ENCODE measurements at places on chromosomes 5 and 9.

GRCh38 chr5:78496373-78496772, 136.0 kb downstream of the SCAMP1 start:
- peak; percentile 81 for DNase-seq

GRCh38 chr5:79130781-79131180, 19.2 kb downstream of the BHMT start:
- no peak for DNase-seq

DNA sequence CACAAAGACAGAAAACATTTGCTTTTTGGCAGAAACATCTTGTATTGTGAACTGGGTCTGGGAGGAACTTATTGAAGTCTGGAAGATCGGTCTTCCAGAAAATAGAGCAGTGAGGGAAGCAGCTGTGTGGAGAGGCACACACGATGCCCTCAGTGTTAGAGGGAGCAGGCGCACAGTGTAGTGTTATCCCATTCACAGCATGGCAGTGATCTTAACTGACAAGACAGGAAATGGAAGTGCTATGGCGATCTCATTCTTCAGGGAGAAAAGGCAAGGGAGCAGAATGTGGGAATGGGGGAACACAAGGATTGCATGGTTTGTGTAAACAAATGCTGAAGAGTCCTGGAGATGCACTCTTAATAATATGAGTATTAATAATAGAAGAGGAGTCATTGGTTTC, 161.0 kb downstream of the PBX3 start:
- no peak for DNase-seq

DNA sequence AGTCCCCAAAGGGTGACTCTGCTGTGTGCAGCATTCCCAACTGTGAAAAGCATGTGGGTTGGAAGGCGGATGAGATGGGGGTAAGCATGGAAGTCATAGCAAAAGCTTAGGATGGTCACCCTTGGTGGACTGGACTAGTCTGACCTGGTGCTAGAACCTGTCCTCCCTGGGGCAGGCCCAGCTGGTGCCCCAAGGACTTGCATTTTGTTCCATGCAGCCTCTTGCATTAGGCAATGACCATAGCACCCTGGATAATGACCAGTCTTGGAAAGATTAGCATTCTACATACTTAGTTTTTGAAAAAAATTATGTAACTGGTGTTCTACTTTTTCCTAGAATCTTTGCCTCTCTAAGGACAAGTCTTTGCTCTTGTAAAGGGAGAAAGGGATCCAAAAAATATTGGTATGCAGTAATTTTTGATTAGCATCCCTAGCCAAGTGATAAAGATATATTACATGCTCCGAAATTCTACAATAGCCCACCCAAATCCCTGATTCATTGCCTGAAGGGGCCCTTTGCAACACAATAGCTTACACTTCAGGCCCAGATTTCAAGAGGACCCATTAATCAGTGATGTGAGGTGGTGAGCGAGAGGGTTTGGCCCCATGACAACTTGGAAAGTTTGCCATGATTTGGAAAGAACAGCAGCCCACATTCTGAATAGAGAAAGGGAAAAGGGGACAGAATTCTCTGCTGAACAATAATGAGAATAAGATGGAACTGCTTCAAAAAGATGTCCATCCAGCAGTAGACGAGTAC, 93.3 kb upstream of the CD180 start:
- no peak for DNase-seq

- DNase-seq: peak; percentile 95
Observed at GRCh38 chr5:140725799-140726471, 25.7 kb downstream of the ZMAT2 start.

GRCh38 chr5:168965638-168966037, 335.3 kb downstream of the SLIT3 start:
- DNase-seq: no peak

DNA sequence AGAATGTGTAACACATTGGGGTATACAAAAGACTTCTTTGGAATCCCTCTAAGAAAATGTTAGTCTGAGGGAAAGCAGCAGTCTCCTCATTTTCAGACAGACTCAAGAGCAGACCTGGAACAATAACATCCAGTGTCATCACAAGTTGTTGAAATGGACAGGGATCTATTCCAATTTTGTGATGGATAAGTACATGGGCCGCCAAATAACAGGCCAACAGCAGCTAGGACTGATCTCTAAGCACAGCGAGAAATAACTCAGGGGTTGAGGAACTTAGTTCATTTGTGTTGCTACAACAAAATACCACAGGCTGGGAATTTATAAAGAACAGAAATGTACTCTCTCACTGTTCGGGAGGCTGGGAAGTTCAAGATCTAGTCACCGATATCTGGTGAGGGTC, 7.6 kb upstream of the ITGA2 start:
- no peak for DNase-seq

DNA sequence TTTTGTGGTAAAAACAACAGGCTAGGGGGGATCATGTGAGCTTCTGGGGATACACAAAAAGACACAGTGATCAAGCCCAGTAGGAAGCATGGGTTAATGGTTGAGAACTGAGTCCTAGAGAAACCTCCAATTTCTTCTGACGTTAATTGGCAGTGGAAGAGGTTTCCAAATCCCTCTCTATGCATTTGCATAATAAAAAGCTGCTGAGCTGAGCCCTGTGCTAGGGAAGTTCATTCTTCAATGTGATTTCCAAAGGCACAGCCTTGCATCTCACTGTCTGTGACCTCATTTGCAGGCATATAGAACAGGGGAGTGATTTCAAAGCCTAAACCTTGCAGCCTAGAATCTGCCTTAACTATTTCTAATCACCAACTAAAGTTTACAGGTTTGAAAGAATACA, 812 bp downstream of the DNAH5 start:
- DNase-seq: no peak

DNA sequence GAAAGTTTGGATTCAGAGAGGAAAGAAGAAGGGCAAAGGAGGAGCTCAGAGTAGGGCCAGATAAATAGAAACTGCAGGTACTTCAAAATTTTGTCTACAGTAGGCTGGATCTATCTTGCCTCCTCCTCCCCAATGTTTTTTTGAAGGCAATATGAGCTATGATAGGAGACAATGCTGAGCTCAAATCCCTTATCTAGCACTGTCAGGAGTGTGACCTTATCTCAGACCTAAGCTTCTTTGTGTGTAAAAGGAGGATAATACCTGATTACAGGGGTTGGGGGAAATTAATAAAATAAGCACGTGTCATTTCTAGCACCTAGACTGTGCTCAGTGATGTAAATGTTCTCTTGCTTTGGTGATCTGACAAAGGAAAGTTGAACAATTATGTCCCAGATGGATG, 137.8 kb upstream of the CD180 start:
- no peak for DNase-seq

- peak; percentile 70 for DNase-seq
Observed at GRCh38 chr9:73683862-73684591, 532.4 kb downstream of the ANXA1 start.
